Stimulated activated CD8-positive, alpha-beta memory T cell treated with anti-CD3 and anti-CD28 coated beads, Interleukin-4, amount 100 ng/mL, for 1 hour (primary cell): ENCODE measurements at places on chromosomes 1 and 21.

DNA sequence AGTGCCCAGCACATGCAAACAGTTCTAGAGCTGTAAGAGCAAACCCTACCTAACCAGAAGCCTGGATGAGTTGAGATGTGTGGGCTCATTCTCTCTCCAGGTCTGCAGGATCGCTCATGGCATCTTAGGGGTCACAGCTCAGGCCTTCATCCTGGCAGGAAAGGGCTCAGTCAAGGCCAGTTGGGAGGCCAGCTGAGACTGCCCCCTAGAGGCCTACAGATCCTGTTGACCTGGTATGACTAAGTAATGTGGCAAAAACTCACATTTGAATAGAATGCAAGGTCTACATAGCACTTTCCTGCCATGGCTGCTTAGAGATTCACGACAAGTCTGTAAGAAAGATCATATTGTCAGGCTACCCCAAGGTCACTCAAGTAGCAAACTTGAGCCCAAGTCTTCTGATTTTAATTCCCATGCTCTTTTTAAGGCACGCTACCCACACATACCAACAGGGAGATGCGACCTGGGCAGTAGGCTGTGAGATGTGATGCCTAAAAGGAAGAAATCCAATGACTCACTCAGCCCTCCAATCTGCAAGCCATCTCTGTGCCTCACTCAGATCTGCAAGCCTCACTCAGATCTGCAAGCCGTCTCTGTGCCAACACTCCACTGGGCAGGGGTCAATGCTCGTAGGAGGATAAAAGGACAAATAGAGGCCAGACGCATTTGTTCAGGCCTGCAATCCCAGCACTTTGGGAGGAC, 5.1 kb upstream of the CAPN8 start:
- no peak for DNase-seq

GRCh38 chr1:218614031-218614430, 268.9 kb downstream of the TGFB2 start:
- DNase-seq: no peak

GRCh38 chr1:89954401-89954800, 40.5 kb upstream of the ZNF326 start:
- no peak for DNase-seq

DNA sequence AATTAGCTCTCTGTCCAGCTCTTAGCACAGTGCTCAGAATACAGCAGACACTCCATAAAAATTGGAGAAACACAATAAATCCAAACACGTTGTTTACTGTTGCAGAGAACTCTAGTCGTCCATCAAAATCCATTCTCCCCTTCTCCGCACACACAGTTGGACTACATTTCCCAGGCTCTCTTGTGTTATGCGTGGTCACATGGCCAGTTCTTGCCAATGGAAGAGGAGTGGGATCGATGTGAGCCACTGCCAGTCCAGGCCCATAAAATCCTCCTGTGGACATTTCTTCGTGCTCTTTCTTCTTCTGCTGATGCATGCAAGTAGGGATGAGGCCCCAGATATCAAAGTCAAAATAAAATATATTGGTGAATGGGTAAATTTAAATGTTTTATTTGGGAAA, 114.3 kb upstream of the FMN2 start:
- DNase-seq: no peak
